ENCODE measurements at places on chromosomes 11 and 22.

- no peak for DNase-seq
These were observed 1497.0 kb upstream of the TENM4 start for GRCh38 chr11:80937842-80938241.

GRCh38 chr11:45258982-45259530 is 27.1 kb downstream of the SYT13 start:
- no peak for DNase-seq

DNA sequence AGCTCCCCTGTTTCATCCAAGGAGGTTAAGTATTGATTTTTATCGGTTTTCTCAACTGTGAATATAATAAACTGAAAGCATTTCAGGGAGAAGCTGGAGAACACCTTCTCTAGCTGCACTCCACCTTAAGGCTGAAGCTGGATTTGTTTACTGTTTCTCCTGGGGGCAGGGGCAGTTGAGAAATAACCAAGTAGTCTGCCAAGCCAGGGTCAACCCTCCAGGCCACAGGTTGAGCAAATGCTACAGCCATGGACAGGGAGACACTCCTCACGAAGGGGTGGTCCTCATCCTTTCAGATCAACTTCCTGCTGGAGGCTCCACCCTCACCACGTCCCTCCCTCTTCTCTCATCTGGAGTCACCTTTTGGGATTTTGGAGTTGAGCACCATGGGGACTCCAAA is at the start of gene TTC36:
Gene TTC36, plus strand, starts transcription at position 366 of the 400 bp plus-strand sequence. Its CDS starts 21 bp downstream, at position 387.
- DNase-seq = no peak

DNA sequence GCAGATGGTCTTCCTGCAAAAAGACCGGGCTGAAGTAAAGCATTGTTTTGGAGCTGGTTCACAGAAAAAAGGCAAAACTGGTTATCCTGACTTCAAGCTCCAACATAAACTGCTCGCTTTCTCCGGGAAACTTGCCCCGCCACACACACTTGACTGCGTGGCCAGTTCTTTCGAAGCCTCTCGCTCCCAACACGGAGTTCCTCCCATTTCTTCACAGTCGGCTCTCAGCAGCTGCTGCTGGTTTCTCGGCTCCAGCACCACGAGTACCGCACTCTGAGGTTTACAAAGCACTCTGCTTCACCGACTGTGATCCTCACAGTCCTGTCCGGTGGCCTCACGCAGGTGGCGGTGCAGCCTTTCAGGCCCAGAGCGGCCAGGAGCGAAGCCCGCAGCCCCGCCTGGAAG is 264 bp downstream of the CHEK1 start:
- DNase-seq = peak; percentile 0

GRCh38 chr22:36079041-36079440 is 50.4 kb upstream of the RBFOX2 start:
- DNase-seq = no peak

GRCh38 chr11:29200791-29201562 is 815.9 kb downstream of the KCNA4 start:
- DNase-seq = no peak

DNA sequence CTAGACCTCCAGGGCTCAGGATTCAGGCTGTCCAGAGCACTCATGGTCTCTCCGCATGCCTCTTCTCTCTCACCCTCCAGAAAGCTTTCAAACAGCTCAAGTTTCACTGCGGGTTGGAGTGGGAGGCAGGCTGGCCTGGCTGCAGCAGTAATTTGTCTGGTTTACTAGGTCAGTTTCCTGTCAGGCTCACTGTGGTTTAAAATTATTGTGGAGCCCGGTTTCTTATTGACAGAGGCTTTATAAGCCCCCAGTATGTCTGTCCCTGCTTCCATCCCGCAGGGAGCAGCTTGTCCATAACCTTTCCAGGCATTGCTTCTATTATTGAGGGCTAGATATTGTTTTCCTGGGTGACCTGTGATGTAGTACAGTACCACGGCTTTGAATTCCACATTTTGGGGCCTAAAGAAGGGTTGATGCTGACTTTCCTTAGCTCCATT is 235.3 kb upstream of the SORL1-AS1 start:
- DNase-seq = no peak

DNA sequence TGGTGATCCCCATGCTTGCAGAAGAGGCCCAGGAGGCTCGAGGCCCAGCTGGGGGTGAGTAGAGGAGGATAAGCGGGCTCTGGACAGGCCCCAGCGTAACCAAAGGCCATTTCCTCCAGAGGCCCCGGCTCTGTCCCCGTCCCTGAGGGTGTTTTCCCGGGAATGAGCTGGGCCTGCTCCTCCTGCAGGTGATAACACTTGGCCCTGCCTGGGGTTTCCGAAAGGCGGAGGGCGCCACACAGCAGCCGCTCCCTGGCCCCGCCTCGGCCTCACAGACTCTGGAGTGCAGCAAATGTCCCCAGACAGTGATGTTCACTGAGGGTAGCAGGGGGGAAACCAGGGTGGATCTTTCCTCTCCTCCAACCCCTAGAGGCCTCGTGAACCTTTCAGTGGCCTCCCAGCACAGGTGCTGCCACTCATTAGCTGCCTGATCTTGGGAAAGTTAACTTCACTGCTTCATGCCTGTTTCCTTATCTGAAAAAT is 10.5 kb upstream of the MGAT3 start:
- no peak for DNase-seq

DNA sequence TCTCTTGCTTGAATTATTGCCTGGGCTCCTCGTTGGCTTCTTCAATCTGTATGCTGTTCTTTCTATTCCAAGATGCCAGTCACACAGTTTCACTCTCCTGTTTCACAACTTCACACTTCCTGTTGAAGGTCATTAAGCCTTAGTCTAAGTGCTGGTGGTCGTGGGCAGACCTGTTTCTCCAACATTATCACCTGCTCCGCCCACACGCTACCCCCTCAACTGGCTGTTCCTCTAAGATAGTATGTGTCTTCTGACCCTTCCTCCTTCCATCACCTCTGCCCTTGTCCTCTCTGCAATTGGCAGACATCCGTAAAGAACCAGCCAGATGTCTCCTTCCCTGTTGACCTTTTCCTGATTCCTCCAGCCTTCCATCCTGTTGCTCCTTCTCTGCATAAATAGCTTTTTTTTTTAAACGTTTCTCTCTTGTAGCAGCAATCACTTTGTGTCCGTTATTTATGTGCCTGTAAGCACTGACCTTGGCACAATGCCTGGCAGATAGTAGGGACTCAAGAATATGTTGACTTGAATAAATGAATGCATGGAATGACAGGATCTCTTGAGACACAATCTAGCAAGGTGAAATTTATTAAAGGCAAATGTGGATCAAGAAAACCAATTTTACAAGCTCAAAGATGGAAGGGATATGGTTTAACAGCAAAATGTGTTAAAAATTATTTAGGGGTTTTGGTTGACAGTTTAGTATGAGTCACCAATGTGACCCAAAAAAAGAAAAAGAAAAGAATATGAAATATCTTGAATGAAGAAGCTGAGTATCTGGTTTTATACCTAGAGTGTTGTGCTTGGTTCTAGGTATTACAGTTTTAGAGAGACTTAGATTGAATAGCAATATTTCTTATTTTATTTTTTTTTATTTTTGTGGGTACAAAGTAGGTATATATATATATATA is 12.6 kb downstream of the DIXDC1 start:
- no peak for DNase-seq

- DNase-seq = no peak
These were observed 918 bp downstream of the CHORDC1 start for GRCh38 chr11:90221803-90222458.

Data from stimulated activated CD8-positive, alpha-beta memory T cell treated with anti-CD3 and anti-CD28 coated beads, Interleukin-7, amount 100 ng/mL, for 1 hour (primary cell).